ENCODE measurements at places on chromosomes 16 and 17.
A peak's percentile ranks its signal among the peaks of the same experiment; 100 is the strongest.

DNA sequence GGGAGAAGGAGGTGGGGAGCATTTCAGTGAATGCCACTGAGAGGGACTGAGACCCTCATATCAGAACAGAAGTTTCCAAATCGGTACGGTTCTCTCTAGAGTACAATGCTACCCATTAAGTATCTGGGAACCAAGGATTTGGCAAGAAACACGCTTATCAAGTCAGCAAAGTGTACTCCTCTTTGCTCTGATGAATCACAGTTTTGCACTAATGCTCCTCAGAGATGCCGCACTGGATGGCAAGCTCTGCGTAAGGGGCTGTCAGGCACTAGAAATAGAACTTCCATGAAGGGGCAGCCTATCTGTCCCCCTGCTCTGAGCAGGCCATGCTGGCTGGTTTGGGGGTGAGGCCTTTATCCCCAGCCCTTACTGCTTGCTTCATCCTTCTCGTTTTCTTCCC is 4.8 kb upstream of the ABCC12 start:
- DNase-seq = no peak

DNA sequence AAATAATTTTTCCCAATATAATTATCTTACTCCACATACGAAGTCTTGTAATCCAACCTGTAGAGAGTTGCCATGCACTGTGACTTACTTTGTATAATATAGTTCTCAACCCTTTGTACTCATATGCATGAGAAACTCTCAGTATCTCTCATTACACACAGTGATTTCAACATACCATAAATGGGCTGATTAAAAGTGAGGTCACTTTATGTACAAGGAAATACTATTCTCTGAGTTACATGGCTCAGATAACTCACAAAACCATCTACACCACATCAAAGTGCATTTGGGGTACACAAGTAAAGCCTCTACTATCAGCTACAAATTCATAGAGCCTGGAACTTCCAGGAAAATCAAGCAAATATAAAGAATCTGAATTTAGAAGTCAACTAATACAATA is 27.9 kb downstream of the SLFN12 start:
- DNase-seq = no peak

DNA sequence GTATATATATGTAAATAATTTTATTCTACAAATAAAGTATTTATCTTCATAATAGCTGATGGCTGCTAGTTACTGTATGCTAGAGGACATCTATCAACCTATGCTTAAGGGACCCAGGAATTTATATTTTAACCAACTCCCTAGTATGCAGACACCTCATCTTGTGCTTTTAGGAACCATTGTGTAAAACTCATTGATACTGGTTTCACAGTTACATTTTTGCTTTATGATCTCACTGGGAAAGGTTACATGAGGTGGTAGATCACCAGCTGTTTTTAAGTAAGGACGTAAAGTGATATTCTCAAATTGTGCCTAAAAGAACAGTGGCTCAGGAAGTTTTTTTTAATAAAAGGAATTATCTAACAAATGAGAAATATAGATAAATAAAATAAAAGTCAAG is 56.4 kb downstream of the VMP1 start:
- no peak for DNase-seq

DNA sequence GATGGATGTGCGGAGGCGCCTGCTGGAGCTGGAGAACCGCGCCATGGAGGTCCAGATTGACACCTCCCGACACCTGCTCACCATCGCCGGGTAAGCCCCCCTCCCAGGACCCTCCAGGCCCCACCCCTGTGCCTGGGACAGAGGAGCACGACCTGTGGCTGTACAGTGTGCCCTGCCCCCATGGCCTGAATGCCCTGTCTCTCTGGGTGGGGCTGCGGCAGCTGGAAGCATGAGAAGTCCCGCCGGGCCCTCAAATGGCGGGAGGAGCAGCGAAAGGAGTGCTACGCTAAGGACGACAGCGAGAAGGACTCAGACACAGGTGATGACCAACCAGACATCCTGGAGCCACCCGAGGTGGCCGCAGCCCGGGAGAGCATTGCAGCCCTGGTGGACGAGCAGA is 11.2 kb downstream of the BTBD17 start:
- DNase-seq = no peak

DNA sequence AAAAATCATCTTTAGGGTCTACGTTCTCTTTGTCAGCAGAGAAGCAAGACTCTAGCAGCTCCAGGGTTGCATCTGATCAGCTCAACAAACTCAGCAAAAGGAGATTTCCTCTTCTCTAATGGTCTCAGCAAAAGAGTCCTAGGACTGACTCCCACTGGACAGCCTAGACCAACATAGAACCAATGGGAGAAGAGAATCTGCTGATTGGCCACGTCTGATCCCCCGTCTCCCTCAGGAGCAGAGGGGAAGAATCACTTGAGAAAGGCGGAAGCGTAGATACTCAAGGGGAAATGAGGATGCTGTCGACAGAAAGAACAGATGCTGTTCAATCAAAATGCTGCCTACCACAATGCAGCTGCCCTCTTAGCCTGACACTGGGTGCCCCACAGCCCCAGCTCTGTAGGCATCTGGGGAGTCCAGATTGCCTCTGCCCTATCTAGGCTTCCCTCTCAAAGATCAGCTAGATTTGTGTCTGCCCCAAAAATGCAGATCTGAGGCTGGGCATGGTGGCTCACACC is 31.5 kb upstream of the EMP2 start:
- no peak for DNase-seq

- no peak for DNase-seq
Measured at GRCh38 chr16:2783581-2784357, 3.6 kb downstream of the PRSS33 start.

DNA sequence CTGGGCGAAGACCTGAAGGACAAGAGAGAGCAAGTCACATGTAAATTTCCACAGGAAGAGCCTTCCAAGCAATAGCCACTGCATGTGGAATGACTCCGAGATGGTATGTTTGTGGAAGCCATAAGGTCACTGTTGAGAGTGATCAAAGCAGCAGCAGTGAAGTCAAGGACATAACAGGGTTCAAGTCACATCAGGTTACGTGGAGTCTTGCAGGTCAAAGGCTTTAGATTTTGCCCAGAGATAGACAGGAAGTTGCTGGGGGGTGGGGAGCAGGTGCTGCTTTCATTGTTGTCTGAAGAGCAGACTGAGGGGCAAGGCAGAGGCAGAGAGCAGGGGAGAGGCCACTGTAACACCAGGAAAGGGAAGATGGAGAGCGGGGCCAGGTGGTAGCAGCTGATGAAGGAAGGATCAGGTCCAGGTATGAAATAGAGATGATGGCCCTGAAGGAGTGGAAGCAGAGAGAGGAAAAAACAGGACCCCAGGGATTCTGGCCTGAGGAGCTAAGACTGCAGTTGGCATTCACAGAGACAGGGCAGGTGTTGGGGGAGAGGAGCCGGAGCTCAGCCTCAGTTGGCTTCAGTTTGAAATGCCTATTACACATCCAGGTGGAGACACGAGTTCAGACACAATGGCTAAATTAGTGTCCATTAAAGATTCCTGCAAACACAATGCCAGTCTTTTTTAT is 129.3 kb upstream of the AXIN2 start:
- DNase-seq = no peak

GRCh38 chr17:17785407-17785806 is 51.4 kb downstream of the SREBF1 start:
- no peak for DNase-seq

DNA sequence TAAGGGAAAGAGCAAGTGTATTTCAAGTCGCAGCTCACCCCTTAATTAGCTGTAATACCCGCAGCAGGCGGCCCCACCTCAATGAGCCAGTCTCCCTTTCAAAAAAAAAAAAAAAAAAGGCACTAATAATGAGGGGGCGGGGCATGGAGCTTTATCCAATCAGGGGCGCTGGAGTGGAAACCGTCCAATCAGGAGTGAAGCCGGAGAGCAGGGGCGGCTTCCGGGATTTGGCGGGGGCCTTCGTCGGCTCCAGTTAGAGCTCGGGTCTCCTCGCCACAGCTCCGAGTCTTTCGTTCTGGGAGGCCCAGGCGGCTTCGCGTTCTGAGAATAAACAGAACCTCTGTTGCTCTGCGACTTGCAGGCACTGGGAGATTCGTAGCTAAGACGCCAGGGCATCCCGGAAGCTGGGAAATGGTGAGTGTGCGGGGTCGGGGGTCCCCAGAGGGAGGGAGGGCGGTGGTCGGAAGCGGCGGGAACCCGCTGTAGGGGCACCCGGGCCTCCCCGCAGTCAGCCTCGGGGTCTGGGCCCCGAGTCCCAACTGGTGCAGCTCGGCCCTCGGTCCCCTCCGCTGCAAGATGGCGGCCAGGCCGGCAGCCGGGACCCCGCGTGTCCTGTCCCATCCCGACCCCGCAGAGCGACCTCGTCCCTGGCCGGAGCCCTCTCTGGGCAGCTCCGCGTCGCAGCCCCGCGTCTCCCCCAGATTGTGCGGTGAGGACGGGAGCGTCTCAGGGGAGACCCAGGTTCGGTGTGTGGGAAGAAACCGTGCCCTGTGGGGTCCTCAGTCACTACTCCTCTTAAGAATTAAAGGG is at the start of gene ZNF267:
ZNF267 (plus strand) TSS at position 252 of the 810 bp plus-strand sequence; CDS start at position 412, 160 bp downstream.
- DNase-seq = peak; percentile 94

DNA sequence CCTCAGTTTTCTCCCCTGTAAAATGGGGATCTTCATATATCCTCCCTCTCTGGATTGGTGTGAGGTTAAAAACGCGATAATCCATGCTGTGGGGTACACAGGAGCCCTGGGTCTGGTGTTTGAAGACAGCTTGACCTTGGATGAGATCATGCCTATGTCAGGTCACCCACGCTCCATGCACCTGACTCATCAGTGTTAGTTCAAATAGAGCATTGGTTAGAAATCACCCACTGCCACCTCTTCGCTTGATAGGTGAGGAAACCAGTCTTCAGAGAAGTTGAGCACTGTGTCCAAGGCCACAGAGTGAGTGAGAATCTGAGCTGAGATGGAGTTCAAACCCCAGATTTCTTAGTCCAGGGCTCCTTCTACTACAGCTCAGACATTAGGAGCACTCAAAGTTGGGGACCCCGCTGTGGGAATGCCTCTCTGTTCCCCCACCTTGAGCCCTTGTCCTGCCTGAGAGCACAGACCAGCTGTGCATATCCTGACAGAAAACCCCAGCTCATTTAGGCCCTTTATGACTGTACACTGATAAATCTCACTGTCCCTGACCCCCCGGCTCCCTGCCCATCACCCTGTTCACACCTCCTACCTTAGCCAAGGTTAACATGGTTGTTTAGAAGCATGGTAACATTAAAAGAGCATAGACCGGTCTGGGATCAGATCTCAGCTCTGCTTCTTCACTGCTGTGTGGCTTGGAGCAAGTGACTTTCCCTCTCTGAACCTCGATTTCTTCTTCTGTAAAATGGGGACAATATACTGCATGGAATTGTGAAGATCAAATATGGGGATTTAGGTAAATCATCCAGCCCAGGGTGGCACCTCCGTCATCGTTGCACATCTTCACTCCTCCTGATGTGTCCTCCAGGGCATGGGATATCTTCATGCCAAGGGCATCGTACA is 22.4 kb upstream of the LGALS9 start:
- no peak for DNase-seq

DNA sequence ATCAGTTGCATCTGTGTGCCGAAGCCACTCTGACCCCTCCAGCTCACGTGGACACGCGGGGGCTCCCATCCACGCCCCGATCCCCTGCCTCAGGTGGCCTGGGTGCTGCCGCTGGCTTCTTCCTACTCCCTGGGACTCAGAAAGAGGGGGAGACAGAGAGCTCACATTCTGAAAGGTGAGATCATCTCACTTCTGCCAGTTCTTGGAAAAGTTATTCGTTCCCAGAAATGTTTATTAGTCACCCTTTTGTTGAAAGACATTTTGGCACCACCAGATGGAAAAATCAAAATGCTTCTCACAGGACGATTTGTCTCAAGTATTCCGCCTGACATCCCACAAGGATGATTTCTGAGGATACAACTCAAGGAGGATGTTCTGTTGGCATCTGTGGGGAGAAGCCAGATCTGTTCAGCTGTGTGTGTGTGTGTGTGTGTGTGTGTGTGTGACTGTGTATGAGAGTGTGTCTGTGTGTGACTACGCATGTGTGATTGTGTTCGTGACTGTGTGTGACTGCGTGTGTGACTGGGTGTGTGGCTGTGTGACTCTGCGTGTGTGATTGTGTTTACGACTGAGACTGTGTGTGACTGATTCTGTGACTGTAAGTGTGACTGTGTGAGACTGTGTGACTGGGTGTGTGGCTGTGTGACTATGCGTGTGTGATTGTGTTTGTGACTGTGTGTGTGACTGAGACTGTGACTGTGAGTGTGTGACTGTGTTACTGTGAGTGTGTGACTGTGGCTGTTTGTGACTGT is 207.3 kb downstream of the NTN1 start:
- DNase-seq = no peak

DNA sequence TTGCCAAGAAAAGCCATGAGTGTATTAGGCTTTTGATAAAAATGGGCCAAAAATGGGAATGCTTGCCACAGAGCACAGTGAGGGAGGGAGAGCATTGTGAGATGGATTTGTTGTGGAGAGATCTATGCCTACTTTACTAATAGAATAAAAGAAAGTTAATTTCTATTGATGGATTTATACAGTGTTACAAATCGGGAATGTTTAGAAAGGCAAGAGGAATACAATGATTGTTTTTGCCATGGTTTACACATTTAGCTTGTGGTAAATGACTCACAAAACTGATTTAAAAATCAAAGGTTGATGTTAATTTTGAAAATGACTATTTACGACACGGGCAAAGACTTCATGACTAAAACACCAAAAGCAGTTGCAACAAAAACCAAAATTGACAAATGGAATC is 16.6 kb downstream of the CCL4 start:
- DNase-seq = no peak

- DNase-seq = no peak
Measured at GRCh38 chr17:10144456-10144855, 54.0 kb downstream of the GAS7 start.

GRCh38 chr17:1001640-1002411 is 4.9 kb downstream of the TIMM22 start:
- no peak for DNase-seq

DNA sequence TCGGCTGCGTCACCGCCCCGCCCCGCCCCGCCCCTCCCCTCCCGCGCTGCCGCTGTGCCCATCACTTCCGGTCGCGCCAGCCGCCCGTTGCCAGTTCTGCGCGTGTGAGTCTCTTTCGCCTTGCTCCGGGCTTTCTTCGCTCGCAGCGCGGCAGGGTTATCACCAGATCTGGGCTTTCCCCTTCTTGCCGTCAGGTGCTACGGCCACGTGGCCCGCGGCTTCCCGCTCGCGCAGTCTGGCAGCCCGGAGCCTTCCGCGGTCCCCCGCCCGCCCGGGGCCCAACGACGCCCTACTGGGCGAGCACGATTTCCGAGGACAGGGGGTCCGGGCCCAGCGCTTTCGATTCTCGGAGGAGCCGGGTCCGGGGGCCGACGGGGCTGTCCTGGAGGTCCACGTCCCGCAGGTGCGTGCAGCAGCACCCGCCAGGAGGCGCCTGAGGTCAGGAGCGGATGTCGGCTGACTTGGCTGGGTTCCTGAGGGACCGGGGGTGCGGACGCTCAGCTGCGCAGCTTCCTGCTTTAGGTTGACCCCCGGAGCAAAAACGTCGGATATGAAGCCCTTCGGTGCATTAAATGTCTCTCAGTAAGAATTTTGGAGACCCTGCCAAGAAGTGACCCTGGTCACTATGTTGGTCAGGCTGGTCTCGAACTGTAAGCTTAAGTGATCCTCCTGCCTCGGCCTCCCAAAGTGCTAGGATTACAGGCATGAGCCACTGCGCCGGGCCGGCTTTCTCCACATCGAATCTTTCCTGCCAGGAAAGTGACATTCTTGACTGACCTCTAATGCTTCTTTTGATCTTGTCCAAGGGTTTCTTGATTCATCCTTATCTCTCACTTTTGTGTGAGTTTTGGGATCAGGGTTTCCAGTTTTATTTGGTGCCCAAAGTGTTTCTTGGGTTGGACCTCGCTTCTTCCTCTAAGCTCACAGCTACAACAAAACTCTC is at the start of gene METTL23:
METTL23 (plus strand) TSS at position 64 of the 943 bp plus-strand sequence. CDS start 2,872 bp downstream, outside the sequence.
- DNase-seq = peak; percentile 76
